ENCODE measurements at places on chromosomes 2 and 18.
A peak's percentile ranks its signal among the peaks of the same experiment; 100 is the strongest.

GRCh38 chr18:66432636-66433035 is 171.3 kb downstream of the CDH19 start:
- DNase-seq: no peak

DNA sequence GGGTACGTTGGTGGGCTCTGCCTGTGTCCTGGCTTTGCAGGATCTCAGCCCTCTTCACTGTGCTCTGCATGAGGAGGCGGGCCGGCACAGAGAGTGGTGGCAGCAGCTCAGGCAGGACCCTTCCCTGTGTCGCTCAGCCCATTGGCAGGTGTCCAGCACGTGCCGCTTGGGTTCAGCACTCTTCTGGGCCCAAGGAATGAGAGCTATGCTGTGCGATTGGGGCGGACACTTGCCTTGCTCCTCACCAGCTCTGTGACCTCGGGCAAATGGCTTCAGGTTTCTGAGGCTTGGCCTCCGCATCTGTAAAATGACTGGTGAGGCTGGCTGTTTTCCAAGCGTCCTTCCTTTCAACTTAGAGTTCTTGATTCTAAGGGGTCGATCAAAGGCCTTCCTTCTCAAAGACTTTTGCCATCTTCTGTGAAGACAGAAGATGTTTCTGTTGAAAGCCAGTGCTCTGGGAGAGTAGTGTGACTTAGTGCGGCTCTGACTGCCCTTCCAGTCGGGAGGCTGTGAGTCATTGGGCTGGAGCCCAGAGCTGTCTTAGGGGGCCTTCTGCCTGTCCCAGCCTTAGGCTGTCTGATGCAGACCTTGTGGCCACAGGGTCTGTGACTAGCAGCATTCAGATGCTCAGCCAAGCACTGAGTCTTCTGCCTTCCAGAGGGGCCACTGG is 35.6 kb downstream of the GLI2 start:
- peak; percentile 96 for DNase-seq

DNA sequence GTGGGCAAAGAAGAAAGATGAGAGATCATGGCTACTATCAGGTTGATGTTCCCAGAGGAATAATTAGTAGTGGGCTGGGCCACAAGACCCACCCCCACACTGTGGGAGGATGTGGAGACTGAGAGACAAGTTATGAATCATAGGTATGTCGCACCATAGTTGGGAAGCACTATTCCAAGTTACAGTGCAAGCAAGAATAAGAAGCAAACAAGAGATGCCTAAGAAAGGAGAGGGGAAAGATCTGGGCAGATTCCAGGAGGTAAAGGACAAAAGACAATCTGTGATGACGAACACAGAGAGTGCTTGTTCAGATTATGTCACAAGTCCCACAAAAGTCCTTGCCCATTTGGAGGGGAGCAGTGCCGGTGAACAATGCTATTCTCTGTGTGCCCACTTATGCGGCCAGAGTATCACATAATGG is 56.6 kb downstream of the FAM228A start:
- peak; percentile 7 for DNase-seq

DNA sequence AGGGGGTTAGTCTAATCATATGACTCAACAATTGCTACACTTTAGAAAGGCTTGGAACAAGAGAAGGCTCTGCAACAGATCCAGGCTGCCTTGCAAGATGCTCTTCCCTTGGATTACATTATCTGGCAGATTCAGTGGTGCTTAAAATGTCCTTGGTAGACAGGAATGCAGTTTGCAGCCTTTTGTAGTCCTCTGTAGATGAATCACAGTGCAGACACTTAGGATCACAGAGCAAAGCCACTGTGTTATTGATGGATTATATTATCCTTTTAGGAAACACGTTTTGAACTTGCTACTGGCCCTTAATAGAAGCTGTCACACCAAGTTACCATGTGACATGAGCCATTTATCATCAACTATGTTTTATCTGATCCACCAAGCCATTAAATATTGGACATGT is 152.2 kb downstream of the CBLN2 start:
- no peak for DNase-seq

DNA sequence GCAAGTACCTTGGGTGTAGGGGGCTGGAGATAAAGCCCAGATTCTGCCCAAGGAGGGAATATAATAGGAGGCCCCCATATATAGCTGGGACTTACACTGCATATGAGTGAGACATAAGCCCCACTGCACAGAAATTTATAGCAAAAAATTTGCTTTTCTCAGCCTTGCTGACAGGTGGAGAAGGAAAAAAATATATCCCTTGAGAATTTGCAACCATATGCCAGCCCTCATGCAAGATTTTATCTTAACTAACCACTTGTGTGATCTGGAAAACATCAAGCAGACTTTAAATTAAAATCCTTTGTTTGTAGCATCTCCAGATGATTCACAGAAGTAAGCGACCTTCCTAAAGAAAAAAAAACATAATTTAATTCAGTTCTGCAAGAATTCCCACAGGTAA is 288.2 kb downstream of the BCL2 start:
- no peak for DNase-seq

DNA sequence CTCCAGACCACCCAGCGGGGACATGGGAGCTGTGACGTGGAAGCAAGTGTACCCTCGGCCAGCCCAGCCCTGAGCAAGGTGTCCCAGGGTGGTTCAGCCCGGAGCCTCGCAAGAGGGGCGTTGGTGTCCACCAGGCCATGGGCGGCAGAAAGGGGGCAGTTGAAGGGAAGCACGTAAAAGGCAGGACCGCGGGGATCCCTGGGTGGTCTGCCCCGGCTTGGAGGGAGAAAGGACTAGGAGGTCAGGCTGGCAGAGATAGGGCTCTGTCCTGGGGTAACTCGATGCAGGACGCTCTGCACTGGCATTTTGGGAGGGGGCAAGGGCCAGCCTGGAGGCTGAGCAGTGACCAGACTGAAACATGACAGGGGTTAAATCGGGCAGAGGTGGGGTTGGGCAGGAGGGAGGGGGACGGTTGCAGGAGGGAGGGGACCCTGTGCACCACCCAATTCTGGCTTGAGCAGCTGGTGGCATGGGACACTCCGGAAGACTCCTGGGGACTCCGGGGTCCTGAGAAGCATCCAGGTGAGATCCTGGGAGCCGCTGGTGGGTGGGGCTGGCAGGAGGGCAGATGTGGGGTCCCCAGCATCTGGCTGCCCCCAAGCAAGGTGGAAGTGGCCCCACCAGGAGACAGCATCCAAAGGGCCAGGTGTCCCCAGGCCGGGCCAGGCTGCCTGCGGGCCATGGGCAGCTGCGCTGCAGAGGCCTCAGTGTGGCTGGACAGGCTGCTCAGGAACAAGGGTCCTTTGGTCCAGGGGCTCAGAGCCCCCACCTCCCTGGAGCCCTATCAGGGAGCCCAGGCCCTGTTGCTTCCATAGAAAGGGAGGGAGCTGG is 46.8 kb upstream of the GPC1 start:
- DNase-seq: no peak

- DNase-seq: no peak
Measured at GRCh38 chr2:568639-569235, 108.5 kb downstream of the TMEM18 start.

- no peak for DNase-seq
Measured at GRCh38 chr2:97718942-97719341, 5.6 kb downstream of the ZAP70 start.

- no peak for DNase-seq
Measured at GRCh38 chr18:7174344-7175095, 56.4 kb upstream of the LRRC30 start.

DNA sequence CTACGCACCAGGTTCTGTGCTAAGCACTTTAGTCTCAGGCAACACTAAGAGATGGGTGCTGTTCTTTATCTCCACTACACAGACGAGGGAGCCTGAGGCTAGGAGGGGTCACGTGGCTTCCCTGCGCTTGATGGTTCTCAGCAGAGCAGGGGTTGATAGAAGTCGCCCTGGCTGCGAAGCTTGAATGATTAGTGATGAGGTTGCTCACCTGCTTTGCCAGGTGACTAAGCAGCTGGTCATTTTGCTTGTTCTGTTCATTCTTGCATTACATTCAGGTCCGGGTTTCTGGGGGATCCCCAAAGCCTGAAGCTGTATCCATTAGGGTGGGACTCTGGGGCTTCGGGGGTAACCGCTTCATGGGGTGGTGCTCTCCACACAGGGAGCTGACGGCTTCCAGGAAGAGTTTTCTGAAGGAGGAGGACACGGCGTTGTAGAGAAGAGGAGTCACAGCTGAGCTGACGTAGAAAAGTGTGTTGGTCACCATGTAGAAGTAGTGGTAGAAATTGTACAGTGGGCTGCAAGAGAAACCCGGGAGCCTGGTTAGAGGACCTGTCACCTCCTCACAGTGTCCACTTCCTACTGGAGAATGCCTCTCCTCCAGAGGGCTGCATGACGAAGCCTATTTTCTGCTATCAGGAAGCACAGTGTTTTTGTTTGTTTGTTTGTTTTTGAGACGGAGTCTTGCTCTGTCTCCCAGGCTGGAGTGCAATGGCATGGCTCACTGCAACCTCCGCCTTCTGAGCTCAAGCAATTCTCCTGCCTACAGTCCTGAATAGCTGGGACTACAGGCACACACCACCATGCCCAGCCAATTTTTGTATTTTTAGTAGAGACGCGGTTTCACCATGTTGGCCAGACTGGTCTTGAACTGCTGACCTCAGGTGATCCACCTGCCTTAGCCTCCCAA is 11.5 kb downstream of the NTSR2 start:
- DNase-seq: no peak

GRCh38 chr2:70778676-70779075 is 10.7 kb upstream of the ADD2 start:
- DNase-seq: no peak

GRCh38 chr2:155815851-155816250 is 516.7 kb downstream of the NR4A2 start:
- DNase-seq: no peak

DNA sequence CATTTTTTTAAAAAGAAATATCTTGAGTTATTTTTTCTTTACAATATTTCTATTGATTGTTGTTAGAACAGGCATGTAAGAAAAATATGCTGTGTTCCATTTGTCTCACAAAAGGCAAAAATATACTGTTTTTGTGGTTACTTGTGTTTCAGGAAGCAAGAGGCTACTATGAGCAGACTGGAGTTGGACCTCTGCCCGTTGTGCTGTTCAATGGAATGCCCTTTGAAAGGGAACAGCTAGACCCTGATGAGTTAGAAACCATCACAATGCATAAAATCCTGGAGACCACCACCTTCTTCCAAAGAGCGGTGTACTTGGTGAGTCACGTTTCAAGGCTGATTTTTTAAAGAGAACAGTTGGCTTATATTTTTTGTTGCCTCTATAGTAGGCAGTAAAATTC is 54.7 kb downstream of the UGGT1 start:
- no peak for DNase-seq

- DNase-seq: no peak
Measured at GRCh38 chr2:67945056-67945455, 117.7 kb downstream of the C1D start.

DNA sequence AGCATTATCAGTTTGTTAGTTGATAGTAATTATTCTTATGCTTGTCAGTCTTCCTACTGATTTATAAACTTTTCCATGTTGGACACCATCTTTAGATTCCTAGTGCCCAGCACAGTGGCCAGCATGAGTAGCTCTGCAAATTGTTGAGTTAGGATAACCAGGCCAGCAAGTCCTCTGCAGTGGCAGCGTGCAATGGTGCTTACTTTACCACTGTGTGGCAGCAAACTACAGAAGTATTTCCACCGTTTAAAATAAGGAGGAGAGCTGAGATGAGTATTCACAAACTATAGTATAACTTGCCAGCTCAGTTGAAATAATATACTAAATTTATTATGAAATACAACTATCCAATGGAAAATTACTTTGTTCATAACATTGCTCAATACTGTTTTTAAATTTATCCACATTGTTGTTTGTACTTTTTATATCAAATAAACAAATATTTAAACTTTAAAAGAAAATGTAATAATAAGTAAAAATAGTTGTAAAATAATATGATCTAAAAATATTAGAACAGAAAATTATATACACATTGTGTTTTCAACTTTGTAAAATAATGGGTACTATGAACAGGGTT is 9.3 kb upstream of the THADA start:
- peak; percentile 70 for DNase-seq

- DNase-seq: peak; percentile 6
Measured at GRCh38 chr2:101306410-101306809, 2.1 kb downstream of the RNF149 start.

GRCh38 chr2:233100192-233100998 is 40.3 kb downstream of the INPP5D start:
- no peak for DNase-seq

Measured in AG08395 (cell line).